Type B pancreatic cell (in vitro differentiated cells): ENCODE measurements at places on chromosomes 2 and 18. TPM values are rescaled to one million over a fixed set of nuclear protein-coding genes. Genes with fewer than 3 reads are reported as not detected.

DNA sequence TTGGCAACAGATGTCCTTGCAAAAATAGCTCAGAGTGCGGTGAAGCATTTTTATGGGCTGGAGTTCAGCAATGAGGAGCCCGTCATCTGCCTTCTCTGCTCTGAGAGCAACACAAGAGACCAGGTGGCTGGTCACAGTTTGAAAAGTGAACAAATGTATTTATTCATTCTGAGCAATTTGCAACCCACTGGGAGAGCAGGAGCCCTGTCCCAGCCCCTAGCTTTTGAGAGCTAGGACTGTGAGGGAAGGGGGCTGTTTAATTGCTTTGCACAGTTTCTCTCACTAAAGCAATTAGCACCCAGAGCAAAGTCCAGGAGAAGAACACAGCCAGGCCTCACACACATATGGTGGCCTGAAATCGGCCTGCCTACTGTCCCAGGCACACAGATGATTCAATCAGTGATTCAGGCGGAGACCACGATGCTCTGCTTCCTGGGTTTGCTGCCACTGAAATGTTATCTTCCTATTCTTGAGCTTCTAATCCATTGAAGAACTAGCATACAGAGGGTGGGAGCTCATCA, 646.1 kb upstream of the ACVR2A start:
- no peak for DNase-seq
- H3K36me3 ChIP-seq: no peaks in the 10 kb centered on the region
- no peak overlapping the region for H3K27ac ChIP-seq
- no peaks in the 10 kb centered on the region for H3K4me1 ChIP-seq
- H3K27me3 ChIP-seq: no peaks in the 10 kb centered on the region
- no peak overlapping the region for H3K4me3 ChIP-seq

- DNase-seq: no peak
- H3K36me3 ChIP-seq: peaks cover 5% of the 10 kb centered on the region
- no peaks in the 10 kb centered on the region for H3K27me3 ChIP-seq
- no peak overlapping the region for H3K27ac ChIP-seq
Observed at GRCh38 chr2:74142340-74142739, 5.4 kb downstream of the BOLA3 start.

DNA sequence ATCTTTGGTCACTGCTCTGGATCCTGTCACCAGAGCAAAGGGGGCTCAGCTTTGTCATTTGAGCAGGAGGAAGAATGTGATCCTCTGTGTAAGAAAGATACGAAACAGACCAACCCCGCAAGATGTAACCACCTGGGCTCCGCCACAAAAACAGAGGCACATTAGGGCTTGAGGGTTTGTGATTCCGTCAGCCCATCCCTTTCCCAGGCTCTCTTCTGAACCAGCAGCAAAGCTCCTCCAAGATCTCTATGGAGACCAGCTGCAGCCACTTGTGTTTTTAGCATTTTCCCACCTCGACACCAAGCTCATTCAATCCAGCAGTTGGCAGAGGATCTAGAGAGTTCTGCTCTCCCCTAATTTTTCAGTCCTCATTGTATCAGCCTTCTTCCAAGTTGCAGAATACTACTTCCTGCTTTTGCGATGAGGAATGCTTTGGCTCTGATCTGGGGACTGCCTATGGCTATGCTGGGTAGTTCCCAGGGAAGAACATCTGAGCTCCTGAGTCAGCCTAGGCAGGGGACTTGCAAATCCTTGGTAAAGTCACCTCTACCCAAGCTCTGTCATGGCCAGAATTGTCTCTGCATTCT, 139.6 kb upstream of the RAB12 start:
- no peaks in the 10 kb centered on the region for H3K36me3 ChIP-seq
- no peaks in the 10 kb centered on the region for H3K4me1 ChIP-seq
- peaks cover 11% of the 10 kb centered on the region for H3K27me3 ChIP-seq

DNA sequence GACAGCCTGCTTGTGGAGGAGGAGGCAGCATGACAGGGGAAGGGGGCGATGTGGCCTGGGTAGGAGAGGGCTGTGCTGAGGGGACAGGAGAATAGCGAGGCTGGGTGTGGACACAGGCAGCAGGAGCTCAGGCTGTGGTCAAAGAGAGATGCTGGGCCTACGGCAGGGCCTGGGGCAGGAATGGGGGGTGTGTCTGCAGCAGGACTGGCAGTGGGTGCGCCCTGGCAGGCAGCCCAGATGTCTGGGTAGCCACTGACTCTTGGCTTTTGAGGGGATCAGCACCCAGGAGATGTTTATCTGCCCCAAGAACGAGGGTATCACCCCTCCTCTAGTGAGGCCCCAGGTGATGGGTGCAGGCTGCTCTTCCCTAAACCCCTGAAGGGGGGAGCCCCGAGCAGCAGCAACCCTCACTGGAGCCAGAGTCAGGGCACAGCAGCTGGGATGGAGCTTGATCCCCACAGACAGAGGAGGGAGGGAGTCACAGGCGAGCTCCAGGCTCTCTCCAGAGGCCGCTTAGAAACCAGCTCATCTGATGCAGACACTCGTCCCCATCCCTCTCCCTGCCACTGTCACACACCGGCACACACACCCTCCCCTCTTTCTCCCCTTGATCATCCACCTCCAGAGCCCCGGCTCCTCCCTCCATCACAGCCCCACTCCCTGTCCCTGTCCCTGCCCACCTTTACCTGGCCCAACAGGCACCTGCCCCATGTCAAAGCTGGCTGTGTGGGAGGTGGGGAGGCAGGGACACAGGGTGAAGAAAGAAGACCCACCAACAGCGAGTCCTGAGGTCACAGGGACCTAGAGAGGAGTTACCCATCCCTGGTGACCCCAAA, 29.8 kb upstream of the TNS1 start:
- peaks cover 48% of the 10 kb centered on the region for H3K27me3 ChIP-seq
- H3K4me1 ChIP-seq: peaks cover 3% of the 10 kb centered on the region
- no peak overlapping the region for H3K27ac ChIP-seq
- no peaks in the 10 kb centered on the region for H3K36me3 ChIP-seq
- no peak for DNase-seq

DNA sequence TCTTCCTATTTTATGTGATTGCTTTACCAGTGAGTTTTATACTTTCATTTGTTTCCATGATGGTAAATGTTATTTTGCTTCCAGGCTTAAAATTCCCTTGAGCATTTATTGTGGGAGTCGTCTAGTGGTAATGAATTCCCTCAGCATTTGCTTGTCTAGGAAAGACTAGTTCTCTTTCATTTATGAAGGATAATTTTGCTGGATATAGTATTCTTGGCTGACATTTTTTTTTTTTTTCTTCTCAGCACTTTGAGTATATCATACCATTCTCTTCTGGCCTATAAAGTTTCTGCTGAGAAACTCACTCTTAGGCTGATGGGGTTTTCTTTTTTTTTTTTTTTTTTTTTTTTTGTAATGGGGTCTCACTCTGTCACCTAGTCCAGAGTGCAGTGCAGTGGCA, 99.1 kb downstream of the EDAR start:
- no peaks in the 10 kb centered on the region for H3K27me3 ChIP-seq
- peaks cover 10% of the 10 kb centered on the region for H3K4me1 ChIP-seq
- H3K36me3 ChIP-seq: peaks cover 37% of the 10 kb centered on the region
- DNase-seq: no peak
- no peak overlapping the region for H3K4me3 ChIP-seq
- H3K27ac ChIP-seq: no peak overlapping the region

DNA sequence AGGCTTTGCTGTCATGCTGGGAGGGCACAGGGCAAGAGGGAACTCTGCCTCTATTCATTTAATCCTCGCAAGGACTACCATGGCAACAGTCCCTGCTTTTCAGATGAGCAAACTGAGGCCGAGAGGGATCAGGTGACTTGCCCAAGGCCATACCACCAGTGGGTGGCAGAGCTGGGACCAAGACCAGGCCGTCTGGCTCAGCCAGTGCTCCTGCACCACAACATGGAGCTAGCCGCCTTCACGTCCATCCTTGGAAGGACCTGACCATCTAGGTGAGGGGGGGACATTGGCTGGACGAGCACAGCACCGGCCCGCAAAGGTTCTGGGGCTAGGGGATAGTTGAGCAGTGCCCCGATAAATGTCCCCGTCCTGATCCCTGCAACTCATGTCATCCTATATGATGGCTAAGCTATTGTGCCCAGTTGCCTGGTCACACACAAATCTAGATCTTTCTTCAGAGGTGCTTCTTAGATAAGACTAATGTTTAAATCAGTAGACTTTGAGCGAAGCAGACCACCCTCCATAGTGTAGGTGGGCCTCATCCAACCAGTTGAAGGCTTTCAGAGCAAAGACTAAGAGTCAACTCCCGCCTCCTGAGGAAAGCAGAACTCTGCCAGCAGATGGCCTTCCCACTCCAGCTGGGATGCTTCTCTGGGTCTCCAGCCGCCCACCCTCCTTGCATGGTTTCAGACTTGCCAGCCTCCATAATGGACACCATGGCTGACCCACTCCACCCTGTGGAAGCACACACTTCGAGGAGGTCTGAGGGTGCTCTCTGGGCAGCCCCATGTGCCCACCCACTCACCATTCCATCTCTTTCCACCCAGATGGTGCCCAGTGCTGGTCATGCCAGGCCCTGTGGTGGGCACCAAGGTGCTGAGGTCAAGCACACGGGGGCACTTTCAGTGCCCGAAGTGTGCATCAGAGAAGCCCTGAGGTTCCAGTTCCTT, 214.8 kb upstream of the RAB6C start:
- H3K4me3 ChIP-seq: no peak overlapping the region
- no peak overlapping the region for H3K27ac ChIP-seq
- H3K36me3 ChIP-seq: no peaks in the 10 kb centered on the region
- H3K27me3 ChIP-seq: peaks cover 9% of the 10 kb centered on the region
- DNase-seq: no peak
- H3K4me1 ChIP-seq: peaks cover 9% of the 10 kb centered on the region

DNA sequence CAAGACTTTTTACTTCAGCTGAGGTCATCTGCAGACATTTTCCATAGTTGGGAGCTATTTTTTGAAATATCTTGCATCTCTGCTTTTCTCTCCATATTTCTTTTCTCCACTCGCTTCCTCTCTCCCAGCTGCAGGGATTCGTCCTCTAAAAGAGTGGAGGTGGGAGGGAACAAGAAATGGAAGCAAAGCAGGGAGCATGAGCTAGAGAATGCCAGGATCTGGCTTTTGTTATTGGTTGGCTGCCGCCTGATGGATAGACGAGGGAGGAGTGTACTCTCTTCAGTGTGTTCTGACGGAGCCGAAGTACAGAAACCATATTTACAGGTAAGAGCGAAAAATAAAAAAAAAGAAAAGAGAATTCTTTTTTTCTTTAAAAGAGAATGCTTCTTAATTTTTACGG, at the start of gene CSRNP3:
TSS of gene CSRNP3 (plus strand) at position 282 of the 400 bp plus-strand sequence. CDS start 125,368 bp downstream, outside the sequence.
- H3K36me3 ChIP-seq: no peaks in the 10 kb centered on the region
- no peaks in the 10 kb centered on the region for H3K27me3 ChIP-seq
- peak within 1 kb of the TSS; percentile 63 for H3K27ac ChIP-seq

- H3K4me3 ChIP-seq: no peak overlapping the region
- peaks cover 22% of the 10 kb centered on the region for H3K27me3 ChIP-seq
- H3K36me3 ChIP-seq: no peaks in the 10 kb centered on the region
- H3K4me1 ChIP-seq: peaks cover 16% of the 10 kb centered on the region
Observed at GRCh38 chr2:239772721-239773120, 252.4 kb downstream of the NDUFA10 start.

GRCh38 chr2:30713698-30714097, 93.5 kb downstream of the CAPN13 start:
- H3K27ac ChIP-seq: no peak overlapping the region
- no peaks in the 10 kb centered on the region for H3K36me3 ChIP-seq
- H3K4me3 ChIP-seq: no peak overlapping the region
- H3K4me1 ChIP-seq: no peaks in the 10 kb centered on the region
- DNase-seq: peak; percentile 62
- H3K27me3 ChIP-seq: peaks cover 13% of the 10 kb centered on the region

- no peaks in the 10 kb centered on the region for H3K36me3 ChIP-seq
- H3K27ac ChIP-seq: no peak overlapping the region
- H3K4me3 ChIP-seq: no peak overlapping the region
- no peaks in the 10 kb centered on the region for H3K4me1 ChIP-seq
- peaks cover 5% of the 10 kb centered on the region for H3K27me3 ChIP-seq
Observed at GRCh38 chr2:79993144-79993543, 311.4 kb downstream of the LRRTM1 start.

- no peak overlapping the region for H3K4me3 ChIP-seq
- H3K27me3 ChIP-seq: no peaks in the 10 kb centered on the region
- H3K27ac ChIP-seq: no peak overlapping the region
- peaks cover 14% of the 10 kb centered on the region for H3K36me3 ChIP-seq
- no peak for DNase-seq
- H3K4me1 ChIP-seq: no peaks in the 10 kb centered on the region
Observed at GRCh38 chr2:134351016-134351415, 97.1 kb downstream of the MGAT5 start.

GRCh38 chr2:236184701-236185100, 16.5 kb upstream of the GBX2 start:
- H3K27me3 ChIP-seq: peaks cover 38% of the 10 kb centered on the region
- H3K4me3 ChIP-seq: no peak overlapping the region
- H3K27ac ChIP-seq: no peak overlapping the region
- no peaks in the 10 kb centered on the region for H3K36me3 ChIP-seq

DNA sequence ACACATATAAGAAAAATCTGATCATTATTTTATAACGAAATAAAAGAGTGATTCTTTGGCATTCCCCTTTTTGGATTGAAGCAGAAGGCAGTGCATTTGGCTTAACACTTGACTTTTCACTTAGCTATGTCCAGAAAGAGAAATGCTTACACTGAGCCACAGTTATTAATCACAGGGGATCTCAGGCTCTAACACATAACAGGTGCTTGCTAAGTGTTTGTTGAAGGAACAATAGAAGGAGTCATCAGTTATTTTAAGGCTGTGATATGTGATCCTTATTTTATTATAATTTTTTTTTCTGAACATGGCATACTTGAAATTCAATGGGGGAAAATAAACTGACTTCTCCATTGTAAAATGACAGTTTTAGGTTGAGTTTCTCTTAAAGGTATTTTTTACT, 209.5 kb downstream of the UBE2E3 start:
- no peak overlapping the region for H3K4me3 ChIP-seq
- DNase-seq: no peak
- H3K4me1 ChIP-seq: peaks cover 7% of the 10 kb centered on the region
- no peak overlapping the region for H3K27ac ChIP-seq

- H3K27ac ChIP-seq: peak overlapping the region; percentile 69
- peaks cover under 1% of the 10 kb centered on the region for H3K36me3 ChIP-seq
- H3K4me3 ChIP-seq: peak overlapping the region; percentile 86
- H3K27me3 ChIP-seq: no peaks in the 10 kb centered on the region
Observed at GRCh38 chr2:119760237-119760955, 674 bp downstream of the PTPN4 start.

The NCKAP1 gene
- total RNA-seq: 104 and 131 TPM in 2 replicates

The GNAL gene
- 8.3 and 12.9 TPM in 2 replicates for total RNA-seq

The SERPINB11 gene
- total RNA-seq: 1.3 and 1.4 TPM in 2 replicates

The MGAT4A gene
- 32.5 and 60.0 TPM in 2 replicates for total RNA-seq

The C2orf81 gene
- total RNA-seq: 2.9 and 10.4 TPM in 2 replicates

The CCDC121 gene
- total RNA-seq: 5.5 and 5.6 TPM in 2 replicates

The BOD1L2 gene
- total RNA-seq: not detected in 2 replicates

The FOXD4L1 gene
- 0.48 TPM in 1 of 2 replicates, not detected in the other for total RNA-seq

The B3GNT2 gene
- 23.5 and 56.0 TPM in 2 replicates for total RNA-seq
